Testis (tissue), 5 donors: ENCODE measurements at places on chromosomes 1 and 21. TPM values are rescaled to one million over a fixed set of nuclear protein-coding genes. Genes with fewer than 3 reads are reported as not detected.

GRCh38 chr1:8398677-8399076 is 80.8 kb downstream of the SLC45A1 start:
- DNase-seq: no peak

DNA sequence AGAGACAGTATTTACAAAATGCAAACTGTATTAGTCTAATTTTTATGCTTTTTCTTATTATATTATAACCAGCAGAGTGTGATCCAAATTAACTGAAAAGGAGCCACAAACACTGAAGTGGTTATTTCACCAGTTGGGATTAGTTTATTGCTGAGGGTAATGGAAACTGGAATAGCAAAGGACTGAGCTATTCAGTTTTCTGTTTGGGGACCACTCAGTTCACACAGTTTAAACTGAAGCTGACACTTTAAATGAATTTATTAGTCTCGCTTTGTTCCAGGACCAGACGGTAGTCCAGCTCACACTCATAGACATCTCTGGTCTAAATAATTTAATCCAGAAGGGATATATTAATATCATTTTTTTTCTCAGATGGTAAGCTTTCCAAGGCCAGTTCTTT is 410.7 kb downstream of the LTN1 start:
- DNase-seq: no peak

- DNase-seq: no peak
These were observed 37.9 kb upstream of the PTPRF start for GRCh38 chr1:43492826-43493225.

DNA sequence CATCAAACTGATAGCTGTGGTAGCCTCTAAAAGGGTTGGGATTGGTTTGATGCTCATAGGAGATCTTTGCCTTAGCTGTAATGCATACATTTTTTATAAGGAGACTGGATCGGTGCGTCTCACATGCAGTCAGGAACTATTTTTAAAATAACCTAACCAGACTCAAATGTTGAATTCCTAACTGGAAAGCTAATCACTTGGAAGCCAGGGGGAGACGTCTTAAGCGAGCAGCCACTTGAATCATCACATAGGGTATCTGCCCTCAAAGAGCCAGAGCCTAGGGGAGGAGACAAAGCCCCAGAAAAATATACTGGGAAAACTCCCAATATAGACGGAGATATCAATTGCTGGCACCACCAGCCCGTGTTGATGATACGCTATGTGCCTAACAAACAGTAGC is 61.7 kb upstream of the PUM1 start:
- DNase-seq: no peak

DNA sequence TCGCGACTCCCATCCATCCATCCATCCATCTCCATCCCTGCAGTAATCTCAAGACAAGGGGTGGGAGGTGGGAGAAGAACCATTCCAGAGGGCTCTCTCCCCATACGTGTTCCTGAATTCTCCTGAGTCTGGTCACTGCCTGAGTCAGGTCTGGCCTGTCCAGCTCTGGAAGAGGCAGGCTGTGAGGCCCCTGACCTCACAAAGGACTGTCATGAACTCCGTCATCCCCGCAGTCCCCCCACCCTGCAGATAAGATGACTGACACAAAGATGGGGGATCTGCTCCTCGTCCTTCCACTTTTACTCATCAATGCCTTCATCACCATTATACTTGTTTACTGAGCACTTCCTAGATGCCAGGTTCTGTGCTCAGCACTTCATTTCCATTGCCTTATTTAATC is 1.6 kb upstream of the MAP7D1 start:
- no peak for DNase-seq

Gene CFHR1
- polyA plus RNA-seq: 0.57 TPM
